ENCODE measurements at places on chromosomes 6 and 20.
A peak's percentile ranks its signal among the peaks of the same experiment; 100 is the strongest.

DNA sequence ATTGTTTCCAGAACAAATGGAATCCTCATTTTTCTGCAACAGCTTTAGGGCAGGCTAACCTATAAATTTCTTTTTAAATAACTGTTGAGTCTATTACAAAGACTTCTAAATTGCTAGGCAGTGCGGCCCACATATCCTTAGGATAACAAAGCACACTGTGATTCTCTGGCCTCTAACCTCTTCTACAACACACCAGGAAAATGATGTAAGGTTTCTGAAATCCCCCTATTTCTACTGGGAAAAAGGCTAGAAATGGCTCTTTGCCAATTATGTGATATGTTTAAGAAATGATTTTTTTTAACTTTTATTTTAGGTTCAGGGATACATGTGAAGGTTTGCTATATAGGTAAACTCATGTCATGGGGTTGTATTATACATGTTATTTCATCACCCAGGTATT, 17.3 kb upstream of the NT5E start:
- DNase-seq, result no peak

DNA sequence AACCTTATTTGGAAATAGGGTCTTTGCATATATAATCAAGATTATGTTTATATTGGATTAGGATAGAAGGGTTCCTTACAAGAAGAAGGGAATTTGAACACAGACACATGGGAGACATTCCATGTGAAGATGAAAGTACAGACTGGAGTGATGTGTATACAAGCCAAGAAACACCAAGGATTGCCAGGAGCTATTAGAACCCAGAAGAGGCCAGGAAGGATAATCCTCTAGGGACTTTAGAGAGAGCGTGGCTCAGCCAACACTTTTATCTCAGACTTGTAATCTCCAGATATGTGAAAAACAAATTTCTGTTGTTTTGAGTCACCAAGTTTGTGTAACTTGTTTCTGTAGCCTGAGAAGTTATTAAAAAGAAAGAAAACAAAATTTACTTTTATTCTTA, 1173.9 kb upstream of the CITED2 start:
- no peak for DNase-seq

DNA sequence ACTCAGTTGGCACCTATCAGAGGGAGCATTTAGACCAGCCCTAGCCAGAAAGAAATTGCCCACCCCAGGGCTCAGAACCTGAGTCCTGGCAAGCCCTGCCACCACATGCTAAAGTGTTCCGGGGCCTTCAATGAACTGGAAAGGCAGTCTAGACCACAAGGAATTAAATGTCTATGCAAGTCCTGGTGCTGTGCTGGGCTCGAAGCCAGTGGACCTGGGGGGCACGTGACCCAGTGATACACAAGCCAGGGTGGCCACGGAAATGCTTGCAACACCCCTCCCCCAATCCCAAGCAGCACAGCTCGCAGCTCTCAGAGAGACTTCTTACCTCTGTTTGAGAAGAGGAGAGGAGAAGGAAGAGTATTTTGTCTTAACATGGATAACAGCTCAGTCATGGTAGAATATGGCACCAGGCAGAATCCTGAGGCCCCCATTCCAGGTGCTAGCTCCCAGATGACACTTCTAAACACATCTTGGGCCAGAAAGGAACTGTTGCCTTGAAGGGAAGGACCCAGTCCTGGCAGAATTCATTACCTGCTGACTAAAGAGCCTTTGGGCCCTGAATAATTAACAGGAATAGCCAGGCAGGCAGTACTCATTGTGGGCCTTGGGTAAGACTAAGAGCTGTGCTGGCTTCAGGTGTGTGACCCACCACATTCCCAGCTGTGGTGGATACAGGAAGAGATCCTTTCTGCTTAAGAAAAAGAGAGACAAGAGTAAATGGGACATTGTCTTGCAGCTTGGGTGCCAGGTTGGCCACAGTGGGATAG, 111.3 kb downstream of the BTBD9 start:
- DNase-seq, result no peak

GRCh38 chr6:21182589-21182988, 411.0 kb upstream of the SOX4 start:
- no peak for DNase-seq

GRCh38 chr6:3899061-3899460, 49.9 kb downstream of the FAM50B start:
- DNase-seq, result no peak

DNA sequence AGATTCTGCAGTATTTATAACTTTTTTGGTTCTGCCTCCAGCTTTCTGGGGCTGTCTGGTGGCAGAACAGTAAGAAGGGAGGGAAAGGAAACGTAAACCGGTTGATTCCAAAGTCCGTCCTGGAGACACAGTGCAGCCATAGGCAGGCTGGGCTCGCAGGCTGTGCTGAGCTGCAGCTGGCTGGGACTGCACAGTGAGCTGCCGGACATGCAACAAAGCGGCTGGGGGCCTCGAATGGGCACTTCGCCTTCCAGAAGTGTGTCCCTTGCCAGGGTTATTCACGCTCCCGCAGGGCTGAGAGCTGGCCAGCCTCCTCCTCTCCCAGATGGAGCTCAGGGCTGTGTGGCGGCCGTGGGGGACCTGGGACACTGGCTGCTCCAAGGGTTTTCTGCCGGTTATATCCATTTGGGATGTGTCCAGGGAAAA, 78.1 kb upstream of the CD93 start:
- DNase-seq, result no peak

DNA sequence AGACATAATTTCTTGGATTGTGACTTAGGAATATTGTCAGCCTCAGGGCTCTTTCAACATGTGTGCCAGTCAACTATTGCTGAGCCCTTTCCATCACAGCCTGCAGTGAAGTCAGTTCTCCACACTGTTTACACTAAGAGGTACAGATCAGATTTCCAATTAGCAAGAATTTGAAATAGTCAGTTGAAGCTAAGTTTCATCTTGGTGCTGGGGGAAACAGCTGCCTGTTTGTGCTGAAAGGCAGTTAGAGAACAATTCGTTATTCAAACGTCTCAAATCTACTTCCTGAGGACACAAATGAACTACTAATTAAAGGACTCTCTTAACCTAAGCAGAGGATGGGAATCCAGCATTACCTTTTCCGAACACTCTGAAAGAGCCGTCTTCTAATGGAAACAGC, 25.9 kb downstream of the ADGRF1 start:
- DNase-seq, result no peak

DNA sequence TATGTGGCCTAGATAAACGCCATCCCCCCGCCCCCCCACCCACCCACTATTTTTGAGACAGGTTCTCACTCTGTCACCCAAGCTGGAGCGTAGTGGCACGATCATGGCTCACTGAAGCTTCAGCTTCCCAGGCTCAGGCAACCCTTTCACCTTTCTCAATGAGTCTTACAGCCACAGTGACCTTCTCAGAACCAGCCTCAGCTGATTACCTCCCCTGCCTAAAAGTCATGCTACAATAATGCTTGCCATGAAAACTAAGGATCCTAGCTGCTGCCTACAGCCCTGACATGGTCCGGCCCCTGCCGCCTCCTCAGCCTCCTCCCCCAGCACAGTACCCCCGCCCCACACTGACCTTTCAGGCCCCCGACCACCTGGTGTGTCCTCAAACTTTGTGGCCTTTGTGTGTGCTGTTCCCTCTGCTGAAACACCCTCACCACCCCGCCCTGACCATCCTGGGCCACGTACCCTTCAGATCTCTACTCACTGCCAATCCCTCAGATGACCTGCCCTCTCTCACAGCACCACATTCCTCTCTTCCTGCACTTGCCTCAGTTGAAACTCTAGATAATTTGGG, 31.3 kb downstream of the PNPLA1 start:
- no peak for DNase-seq

DNA sequence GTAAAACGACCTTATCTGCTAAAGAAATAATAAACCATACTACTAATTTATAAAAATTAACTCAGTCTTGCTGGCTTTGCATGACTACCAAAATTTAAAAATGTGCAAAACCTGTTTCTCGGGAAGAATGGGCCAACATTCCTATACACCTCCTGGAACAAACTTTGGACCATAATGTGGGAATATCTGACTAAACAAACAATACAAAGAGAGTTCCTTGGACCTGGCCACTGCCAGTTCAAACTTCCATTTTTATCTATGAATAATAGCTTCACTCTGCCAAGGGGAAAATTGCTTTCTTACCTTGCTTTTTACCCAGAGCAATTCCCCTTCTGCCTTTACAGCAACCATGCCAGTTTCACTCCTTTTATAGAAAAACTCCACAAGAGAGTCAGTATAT, 38.7 kb upstream of the POU5F1 start:
- no peak for DNase-seq

DNA sequence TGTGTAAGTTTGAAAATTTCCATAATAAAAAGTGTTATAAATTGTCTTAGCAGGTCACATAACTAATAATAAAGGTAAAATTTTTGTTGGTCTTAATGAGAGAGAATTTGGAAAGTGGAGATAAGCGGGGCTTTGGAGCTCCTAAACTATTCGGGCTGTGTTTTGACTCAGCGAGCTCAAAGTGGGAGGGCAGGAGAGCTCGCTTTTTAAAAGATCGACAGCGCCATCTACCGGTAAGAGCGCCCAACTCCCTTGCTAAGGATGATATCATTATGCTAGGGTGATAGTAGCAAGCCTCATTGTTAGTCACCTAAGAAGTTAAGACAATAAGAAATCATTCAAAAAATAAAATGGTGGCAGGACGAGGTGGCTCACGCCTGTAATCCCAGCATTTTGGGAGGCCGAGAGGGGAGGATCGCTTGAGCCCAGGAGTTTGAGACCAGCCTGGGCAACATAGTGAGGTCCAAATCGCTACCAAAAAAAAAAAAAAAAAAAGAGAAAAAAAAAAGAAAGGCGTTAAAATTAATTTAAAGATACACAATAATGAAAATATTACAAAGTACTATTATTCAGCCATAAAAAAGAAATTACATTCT, 24.8 kb downstream of the C6orf15 start:
- peak; percentile 56 for DNase-seq

DNA sequence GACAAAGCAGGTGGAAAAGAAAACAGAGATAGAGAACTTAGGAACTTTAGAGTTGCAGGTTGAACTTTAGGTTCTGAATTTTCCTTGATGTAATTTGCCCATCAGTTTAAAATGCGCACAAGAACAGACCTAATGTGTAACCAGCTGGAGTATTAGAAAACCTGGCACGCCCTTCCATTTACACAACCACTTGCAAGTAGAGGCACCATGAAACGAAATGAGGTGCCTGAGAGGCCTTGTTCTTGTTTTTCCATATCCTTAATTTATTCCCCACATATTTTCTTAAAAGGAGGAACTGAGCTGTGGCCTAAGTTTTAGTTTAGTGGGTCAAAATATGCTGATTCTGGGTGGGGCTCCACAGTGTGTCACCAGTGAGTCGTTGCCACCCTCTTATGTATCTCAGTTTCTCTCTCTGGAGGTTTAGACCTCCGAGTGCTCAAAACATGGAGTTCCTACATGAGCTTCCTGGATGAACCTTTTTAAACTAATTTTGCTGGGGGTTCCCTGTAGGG, 17.2 kb upstream of the IL22RA2 start:
- DNase-seq, result no peak

- no peak for DNase-seq
These were observed 114.7 kb downstream of the GJA10 start for GRCh38 chr6:90008908-90009501.

All from NCI-H1048 (cell line).